T-cell (primary cell): ENCODE measurements at places on chromosomes 3 and 15. TPM values are rescaled to one million over a fixed set of nuclear protein-coding genes. Genes with fewer than 3 reads are reported as not detected.

GRCh38 chr3:132255041-132255745, 62.0 kb upstream of the ACP3 start:
- no peak overlapping the region for H3K4me3 ChIP-seq
- no peak for DNase-seq
- H3K27ac ChIP-seq, result no peak overlapping the region
- H3K27me3 ChIP-seq, result no peaks in the 10 kb centered on the region
- no peaks in the 10 kb centered on the region for H3K4me1 ChIP-seq

DNA sequence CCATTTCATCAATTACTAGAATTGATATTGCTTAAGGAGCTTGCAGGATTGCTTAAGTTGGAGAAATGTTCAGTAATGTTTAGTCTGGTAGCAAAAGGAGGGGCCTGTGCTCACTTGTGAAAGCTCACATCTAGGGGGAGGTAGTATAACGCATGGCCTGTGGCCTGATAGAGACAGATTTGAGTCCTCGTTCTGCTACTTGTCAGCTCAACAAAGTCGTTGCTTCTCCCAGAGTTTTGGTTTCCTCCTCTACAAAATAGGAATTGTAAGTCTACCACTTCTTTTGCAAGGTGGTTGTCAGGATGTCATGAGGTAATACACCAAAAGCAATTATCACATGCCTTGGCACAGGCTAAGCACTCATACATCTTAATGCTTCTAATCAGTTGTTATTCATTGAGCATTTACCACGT, 1.3 kb downstream of the ST3GAL6 start:
- no peak for DNase-seq
- no peaks in the 10 kb centered on the region for H3K36me3 ChIP-seq
- peaks cover 5% of the 10 kb centered on the region for H3K4me1 ChIP-seq
- H3K27ac ChIP-seq, result no peak overlapping the region

CHRM5 gene
- total RNA-seq, result not detected

PSTPIP1 gene
- 226 TPM for total RNA-seq

DNA sequence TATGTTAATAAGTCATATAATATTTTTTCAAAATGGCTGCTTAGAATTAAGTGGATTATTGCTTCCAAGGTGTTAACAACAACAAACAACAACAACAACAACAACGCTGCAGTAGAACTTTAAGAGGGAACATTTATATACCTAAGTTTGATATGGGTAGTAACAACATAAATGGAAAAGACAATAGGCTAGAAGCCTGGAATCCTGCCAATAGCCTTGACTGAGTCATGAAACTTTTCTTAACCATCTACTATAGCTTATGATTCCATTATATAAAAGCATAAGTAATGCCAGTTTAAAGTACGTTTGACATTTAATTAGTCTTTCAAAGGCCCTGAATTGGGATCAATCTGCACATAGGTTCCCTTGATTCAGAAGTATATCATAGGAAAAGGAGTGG, 31.2 kb downstream of the SATB1 start:
- H3K27ac ChIP-seq, result no peak overlapping the region
- no peaks in the 10 kb centered on the region for H3K27me3 ChIP-seq
- peaks cover 4% of the 10 kb centered on the region for H3K36me3 ChIP-seq
- H3K4me1 ChIP-seq, result peaks cover 82% of the 10 kb centered on the region
- no peak for DNase-seq
- no peak overlapping the region for H3K4me3 ChIP-seq

DNA sequence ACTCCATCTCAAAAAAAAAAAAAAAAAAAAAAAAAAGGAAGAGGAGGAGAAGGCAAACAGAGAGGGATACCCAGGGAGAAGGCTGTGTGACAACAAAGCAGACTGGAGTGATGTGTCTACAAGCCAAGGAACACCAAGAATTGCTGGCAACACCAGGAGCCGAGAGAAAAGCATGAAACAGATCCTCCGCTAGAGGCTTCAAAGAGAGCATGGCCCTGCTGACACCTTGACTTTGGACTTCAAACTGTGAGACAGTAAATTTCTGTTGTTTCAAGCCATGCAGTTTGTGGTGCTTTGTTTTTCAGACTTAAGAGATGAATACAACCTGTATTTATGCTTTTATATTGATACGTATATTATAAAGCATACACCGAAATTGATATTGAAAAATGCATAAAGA, 74.3 kb upstream of the TRA2B start:
- H3K27me3 ChIP-seq, result no peaks in the 10 kb centered on the region
- no peak overlapping the region for H3K4me3 ChIP-seq
- no peaks in the 10 kb centered on the region for H3K4me1 ChIP-seq

- H3K36me3 ChIP-seq, result no peaks in the 10 kb centered on the region
- no peak overlapping the region for H3K4me3 ChIP-seq
- H3K27ac ChIP-seq, result no peak overlapping the region
- H3K27me3 ChIP-seq, result no peaks in the 10 kb centered on the region
- no peak for DNase-seq
Measured at GRCh38 chr3:69048990-69049389, 3.1 kb downstream of the TMF1 start.

GRCh38 chr3:27927882-27928281, 205.8 kb upstream of the EOMES start:
- no peaks in the 10 kb centered on the region for H3K36me3 ChIP-seq
- no peak for DNase-seq
- H3K4me1 ChIP-seq, result no peaks in the 10 kb centered on the region
- H3K27me3 ChIP-seq, result no peaks in the 10 kb centered on the region
- no peak overlapping the region for H3K27ac ChIP-seq
- no peak overlapping the region for H3K4me3 ChIP-seq

GRCh38 chr15:29135702-29136646, 133.6 kb downstream of the NSMCE3 start:
- peaks cover 2% of the 10 kb centered on the region for H3K27me3 ChIP-seq
- H3K4me1 ChIP-seq, result peaks cover 16% of the 10 kb centered on the region
- no peak overlapping the region for H3K27ac ChIP-seq

DNA sequence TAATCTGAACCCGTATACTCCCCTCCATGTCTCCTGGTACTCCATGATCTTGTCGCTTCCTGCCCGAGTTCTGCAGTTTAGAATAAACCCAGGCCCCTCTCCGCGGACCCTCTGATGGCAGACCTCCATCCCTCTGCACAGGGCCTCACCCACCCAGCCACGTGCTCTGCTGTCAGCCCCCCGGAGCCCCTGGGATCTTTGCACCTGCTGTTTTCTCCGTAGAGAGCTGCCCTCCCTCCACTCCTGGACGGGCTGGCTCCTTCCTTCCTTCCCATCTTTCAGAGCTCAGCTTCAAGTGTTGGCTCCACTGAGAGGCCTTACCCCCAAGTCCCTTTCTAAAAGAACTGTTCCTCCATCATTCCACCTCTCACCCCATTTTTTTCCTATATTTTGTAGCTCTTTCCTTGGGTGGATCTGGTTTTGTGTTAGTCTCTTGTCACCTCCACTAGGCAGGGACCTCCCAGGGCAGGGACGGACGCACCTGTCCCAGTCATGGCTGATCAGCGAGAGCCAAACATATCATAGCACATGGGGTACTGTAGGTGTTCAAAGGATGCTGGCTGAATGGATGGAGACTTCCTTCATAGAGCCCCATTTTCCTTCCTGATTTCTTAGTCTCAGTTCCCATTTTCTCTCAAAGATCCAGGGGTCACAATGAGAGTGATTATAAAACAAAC, 106.6 kb downstream of the VGLL4 start:
- no peaks in the 10 kb centered on the region for H3K4me1 ChIP-seq
- DNase-seq, result no peak
- no peaks in the 10 kb centered on the region for H3K36me3 ChIP-seq
- H3K27ac ChIP-seq, result no peak overlapping the region
- no peaks in the 10 kb centered on the region for H3K27me3 ChIP-seq

GRCh38 chr15:31503256-31503655, 176.6 kb downstream of the KLF13 start:
- no peak overlapping the region for H3K27ac ChIP-seq
- no peak overlapping the region for H3K4me3 ChIP-seq
- H3K36me3 ChIP-seq, result no peaks in the 10 kb centered on the region
- DNase-seq, result no peak

THOC7 gene
- 30.9 TPM for total RNA-seq

DNA sequence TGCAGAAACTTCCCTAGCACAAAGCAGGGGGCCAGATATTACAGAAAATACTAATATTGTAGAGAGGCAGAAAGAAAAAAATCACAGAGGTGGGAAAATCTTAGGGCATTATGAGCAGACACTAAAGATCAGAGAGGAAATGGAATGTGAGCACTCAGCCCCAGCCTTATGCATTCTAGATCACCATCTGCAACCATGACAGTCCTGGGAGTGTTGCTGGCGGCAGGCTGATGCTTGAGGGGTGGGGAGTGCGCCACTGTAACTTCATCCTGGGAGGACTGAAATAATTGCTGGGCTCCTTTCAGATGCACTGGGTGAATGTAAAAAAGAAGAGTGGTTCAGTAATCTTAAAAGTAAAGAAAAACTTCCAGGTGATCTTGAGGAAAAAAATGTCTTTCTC, 427.6 kb upstream of the SEMA6D start:
- no peaks in the 10 kb centered on the region for H3K36me3 ChIP-seq
- H3K4me3 ChIP-seq, result no peak overlapping the region
- H3K27ac ChIP-seq, result no peak overlapping the region
- no peaks in the 10 kb centered on the region for H3K4me1 ChIP-seq

C3orf62 gene
- 8.5 TPM for total RNA-seq

DNA sequence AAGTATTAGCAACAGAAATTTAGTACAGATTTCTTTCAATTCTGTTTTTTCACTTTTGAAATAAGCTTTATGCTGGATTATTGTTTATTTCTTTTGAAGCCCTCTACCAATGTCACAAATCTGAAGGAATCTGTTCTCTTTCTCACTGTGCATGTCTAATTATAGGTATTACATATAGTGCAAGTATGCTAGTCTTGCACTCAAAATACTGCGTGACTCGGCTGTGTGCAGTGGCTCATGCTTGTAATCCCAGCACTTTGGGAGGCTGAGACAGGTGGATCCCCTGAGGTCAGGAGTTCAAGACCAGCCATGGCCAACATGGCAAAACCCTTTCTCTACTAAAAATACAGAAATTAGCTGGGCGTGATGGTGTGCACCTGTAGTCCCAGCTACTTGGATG, 95.8 kb upstream of the PLAAT1 start:
- no peaks in the 10 kb centered on the region for H3K4me1 ChIP-seq
- no peaks in the 10 kb centered on the region for H3K27me3 ChIP-seq
- no peak for DNase-seq
- H3K27ac ChIP-seq, result no peak overlapping the region

GRCh38 chr15:34241376-34242330, 16.8 kb downstream of the EMC4 start:
- no peaks in the 10 kb centered on the region for H3K4me1 ChIP-seq
- DNase-seq, result peak; percentile 21
- H3K4me3 ChIP-seq, result no peak overlapping the region
- H3K27ac ChIP-seq, result no peak overlapping the region
- H3K27me3 ChIP-seq, result no peaks in the 10 kb centered on the region

TKT gene
- total RNA-seq, result 106 TPM

DLL4 gene
- total RNA-seq, result 0.25 TPM

DNA sequence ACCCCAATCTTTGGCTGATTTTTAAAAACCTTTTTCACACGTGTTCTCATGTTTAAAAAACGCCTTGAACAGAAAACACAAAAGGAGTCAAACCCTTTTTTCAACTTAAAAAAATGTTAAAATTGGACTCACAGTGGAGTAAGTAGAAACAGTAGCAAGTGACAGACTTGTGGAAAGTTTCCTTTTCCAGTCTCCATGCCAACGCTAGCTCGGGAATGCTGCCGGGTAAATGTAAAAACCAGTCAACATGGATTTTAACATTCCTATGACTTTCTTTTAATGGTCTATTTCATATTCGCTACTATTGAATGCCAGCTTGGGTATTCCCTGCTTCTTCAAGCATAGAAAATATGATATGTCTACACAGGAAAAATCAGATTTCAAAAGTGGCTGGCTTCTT, 1.6 kb upstream of the PROK2 start:
- no peaks in the 10 kb centered on the region for H3K36me3 ChIP-seq
- peaks cover 14% of the 10 kb centered on the region for H3K27me3 ChIP-seq
- no peak for DNase-seq
- no peak overlapping the region for H3K27ac ChIP-seq

- H3K27ac ChIP-seq, result no peak overlapping the region
- no peaks in the 10 kb centered on the region for H3K27me3 ChIP-seq
- no peak for DNase-seq
- no peaks in the 10 kb centered on the region for H3K36me3 ChIP-seq
- no peaks in the 10 kb centered on the region for H3K4me1 ChIP-seq
Measured at GRCh38 chr3:102069211-102069662, 219.9 kb downstream of the NFKBIZ start.

DNA sequence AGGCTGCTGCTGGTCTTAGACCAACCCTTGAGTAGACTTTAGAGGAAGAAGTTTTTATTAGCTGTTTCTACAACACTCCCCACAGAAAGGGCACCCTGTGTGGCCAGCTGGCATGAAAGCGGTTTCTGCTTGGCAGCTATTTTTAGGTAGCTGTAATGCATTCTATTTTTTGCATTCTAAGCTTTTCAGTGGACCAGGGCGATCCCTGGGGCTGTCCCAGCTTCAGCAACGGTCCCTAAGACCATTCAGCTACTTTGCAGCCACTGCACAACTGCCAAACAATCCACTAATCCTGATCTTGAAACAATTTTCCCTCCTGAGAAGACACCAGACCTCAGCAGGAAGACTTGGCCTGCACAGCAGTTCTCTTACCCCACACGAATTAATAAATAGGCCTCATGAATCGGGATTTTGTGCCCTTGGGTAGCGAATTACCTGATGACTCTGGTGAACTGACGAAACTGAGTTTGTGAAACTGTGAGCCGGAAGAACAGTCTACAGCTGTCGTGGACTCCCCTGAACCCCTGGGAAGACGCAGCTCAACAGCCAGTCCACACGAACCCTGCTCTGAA, 14.6 kb upstream of the TFRC start:
- H3K27me3 ChIP-seq, result no peaks in the 10 kb centered on the region
- no peak overlapping the region for H3K27ac ChIP-seq
- H3K4me1 ChIP-seq, result no peaks in the 10 kb centered on the region
- H3K36me3 ChIP-seq, result no peaks in the 10 kb centered on the region
- DNase-seq, result no peak

DNA sequence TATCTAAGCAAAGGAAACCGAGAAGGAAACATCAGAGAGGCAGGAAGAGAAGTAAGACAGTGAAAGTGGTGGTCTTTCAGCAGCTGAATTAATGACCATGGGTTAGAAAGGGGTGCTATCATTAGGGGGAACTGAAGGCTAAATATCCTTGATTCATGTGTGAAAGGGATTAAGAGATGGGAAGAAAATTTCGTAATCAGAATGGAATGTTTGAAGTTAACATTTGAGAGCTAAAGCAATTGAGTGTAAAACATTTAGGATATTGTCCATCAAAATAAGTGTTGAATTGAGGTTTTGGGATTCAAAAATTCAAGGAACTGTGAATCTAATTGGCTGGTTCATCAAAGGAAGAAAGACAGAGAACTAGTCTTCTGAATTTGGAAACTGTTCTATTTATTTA, 4.1 kb upstream of the ECT2 start:
- no peak overlapping the region for H3K4me3 ChIP-seq
- no peak overlapping the region for H3K27ac ChIP-seq
- peaks cover 10% of the 10 kb centered on the region for H3K4me1 ChIP-seq

GABRB3 gene
- total RNA-seq, result not detected

VPS33B gene
- 22.6 TPM for total RNA-seq

CFAP91 gene
- total RNA-seq, result 0.14 TPM

GOLGA8S gene
- total RNA-seq, result 0.30 TPM
